ENCODE measurements at places on chromosomes 1 and 21.

DNA sequence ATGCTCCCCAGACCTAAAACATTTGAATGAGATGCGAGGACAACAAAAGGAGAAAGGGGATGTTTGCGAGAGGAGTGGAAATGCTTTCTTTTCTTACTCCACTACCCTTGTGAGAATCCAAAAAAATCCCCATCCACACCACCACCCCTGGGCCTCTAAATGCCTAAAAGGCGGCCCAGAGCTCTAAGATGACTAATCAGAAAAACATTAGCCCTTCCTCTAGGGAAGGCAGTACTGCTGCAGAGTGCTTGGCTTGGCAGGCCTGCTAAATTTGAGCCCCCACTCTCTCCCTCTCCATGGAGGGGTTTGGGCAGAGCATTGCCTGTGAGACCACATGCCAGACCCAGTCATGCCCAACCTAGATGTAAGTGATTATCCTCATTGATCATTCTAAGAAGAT lies 347.9 kb downstream of the USH2A start:
- no peak for DNase-seq

DNA sequence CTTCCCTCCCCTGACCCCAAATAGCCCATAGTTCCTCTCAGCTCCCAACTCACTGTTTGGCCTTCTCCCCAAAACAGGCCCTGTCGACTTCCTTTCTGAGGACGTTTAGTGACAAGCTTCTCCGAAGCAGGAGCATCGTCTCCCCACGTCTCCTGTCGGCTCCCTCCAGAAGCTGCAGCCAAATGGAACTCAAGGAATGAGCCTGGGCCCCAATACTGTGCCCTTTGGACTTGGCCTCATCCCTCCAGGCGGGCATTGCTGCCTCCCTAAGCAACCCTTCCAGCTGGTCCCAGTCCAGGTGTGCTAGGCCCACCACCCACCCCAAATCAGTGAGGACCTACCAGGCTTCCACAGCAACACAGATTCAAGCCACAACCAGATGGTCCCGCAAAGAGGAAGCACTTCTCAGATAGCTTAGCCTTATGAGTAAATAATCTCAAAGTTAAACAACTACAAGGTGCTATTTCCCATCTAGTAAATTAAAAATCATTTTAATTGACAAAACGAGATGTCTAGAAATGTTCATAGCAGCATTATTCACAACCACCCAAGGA lies 33.0 kb downstream of the ACOT7 start:
- no peak for DNase-seq

- DNase-seq = no peak
Measured at GRCh38 chr1:8992936-8993687, 33.1 kb downstream of the SLC2A7 start.

DNA sequence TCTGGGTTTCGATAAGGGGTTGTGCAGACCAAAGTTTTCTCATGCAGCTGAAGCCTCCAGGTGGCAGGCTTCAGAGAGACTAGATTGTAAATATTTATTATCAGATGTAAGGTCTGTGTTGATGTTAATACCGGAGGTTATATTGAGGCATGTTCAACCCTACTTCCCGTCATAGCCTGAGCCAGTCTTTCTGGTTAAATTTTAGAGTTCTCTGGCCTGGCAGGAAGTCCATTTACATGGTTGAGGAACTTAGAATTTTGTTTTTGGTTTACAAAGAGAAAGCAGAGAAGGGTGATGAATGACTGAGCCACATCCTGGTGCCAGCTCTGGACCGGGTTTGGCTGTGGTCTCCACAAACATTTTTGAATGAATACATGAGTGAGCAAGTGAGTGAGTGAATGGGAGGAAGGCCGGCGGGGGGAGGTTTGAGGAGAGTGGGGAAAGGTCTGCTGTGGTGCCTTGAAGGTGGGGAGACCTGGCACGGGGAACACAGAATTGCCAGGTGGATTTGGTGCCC lies 218.5 kb downstream of the DISC1 start:
- DNase-seq = no peak

DNA sequence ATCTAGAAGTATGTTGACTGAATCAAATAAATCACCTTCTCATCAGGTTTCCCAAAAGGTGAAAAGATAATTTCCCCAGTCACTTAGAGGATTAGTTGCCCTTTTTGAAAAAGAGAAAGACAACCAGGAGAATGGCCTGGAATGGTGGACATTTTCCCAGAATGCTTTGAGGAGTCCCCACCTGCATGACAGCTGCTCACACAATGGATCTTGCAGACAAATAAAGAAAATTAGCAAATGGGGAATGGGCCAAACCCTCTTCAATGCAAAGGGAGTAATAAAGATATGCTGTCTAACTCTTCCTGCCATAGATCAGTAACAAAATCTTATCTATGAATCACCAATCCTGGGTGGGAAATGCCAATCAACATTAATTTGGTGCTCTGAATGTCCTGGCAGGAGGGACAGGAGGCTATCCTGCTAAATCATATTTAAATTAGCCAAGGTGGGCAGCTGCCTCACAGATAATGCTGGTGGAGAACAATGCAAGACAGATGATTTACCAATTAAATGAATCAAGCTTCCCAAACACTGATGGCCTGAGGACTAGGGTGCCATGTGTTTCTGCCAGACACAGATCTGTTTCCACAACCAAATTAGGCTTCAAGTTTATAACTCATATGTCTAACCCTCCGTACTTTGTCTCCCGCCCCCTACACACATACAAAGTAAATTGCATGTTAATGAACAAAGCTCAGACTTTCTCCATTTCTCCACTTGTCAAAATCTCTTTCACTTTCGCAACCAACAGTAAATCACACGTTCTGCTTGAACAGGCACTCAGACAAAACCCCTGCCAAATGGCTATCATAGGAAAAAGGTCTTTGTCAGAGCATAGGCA lies 488.0 kb upstream of the PLXNA2 start:
- peak; percentile 14 for DNase-seq

Data from GM18507 (cell line).